ENCODE measurements at places on chromosomes 6 and 20.

DNA sequence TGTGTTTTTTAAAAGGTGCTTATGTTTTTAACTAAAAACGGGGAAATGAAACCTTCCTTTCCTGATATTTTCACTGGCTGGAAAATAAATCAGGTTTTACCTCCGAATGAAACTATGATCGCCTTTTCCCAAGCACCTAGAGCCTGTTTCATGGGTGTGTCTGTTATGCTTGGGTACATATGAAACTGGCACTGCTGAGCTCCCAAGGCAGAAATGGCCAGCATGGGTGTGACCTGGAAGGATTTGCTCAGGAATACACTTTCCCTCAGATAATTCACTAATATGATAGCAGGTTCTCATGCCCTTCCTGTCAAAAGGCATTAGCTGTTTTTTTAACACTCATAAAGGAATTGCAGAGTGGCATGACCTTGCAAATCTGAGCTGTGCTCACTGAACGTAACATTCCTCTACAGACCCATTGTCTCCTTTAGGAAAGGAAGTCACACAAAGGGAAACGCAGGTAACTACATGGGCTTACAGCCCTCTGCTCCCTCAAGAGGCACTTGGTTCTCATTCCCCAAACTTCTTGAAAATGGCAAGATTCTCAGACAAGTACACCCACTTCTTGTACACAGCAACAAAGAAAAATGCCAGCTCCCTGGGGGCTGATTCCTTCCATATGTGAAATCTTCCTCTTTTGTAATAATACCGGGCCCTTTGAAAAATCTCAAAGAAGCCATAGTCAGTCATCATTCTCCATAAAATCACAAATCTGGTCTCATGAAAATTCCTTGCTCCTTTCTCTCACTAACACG, 72.7 kb downstream of the METTL24 start:
- DNase-seq: no peak

GRCh38 chr20:1438361-1438760, 28.3 kb downstream of the NSFL1C start:
- DNase-seq: no peak

GRCh38 chr20:62997417-62998035, 9.2 kb downstream of the BHLHE23 start:
- no peak for DNase-seq

- DNase-seq: no peak
Observed at GRCh38 chr20:57868310-57868709, 158.5 kb upstream of the PMEPA1 start.

DNA sequence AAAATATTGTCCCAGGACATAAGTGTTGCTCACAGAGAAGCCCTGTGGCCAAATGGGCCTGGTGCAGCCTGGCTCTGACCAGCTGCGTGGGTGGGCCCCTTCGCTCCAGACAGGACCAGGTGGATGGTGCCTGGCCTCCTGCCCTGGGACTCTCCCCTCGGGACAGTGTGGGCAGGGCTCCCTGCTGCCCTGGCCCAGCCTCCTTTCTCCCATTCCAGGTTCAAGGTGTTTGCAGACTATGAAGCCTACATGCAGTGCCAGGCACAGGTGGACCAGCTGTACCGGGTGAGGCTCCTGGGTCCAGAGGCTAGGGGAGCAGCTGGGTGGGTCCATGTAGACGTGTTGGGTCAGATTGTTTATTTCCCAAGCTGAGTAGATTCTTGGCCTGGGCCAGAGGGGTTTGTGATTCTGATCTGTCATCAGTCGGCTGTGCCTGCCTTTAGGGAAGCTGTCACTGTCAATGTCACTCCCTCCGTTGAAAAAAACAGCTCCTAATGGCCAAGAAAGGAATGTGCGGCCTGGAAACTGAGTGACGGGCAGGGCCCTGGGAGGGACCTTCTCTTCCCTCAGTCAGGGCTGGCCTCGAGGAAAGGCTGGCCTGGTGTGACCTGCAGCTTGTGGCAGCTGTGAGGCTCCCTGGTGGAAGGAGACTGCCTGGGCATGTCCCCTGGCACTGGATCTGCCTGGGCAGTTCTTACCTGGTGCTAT, 47.7 kb downstream of the PYGB start:
- DNase-seq: no peak

- no peak for DNase-seq
Observed at GRCh38 chr6:165574220-165575157, 88.6 kb downstream of the PDE10A start.

Data from activated CD8-positive, alpha-beta memory T cell treated with anti-CD3 and anti-CD28 coated beads for 1 hour (primary cell).